CD4-positive, alpha-beta T cell treated with Interleukin-2 at 100 ng/mL for 4 hours (primary cell): ENCODE measurements at places on chromosomes 12 and 14.
A peak's percentile ranks its signal among the peaks of the same experiment; 100 is the strongest.

GRCh38 chr12:102876883-102877282, 40.2 kb downstream of the PAH start:
- DNase-seq, result no peak

- DNase-seq, result no peak
Measured at GRCh38 chr14:35286003-35286600, 6.1 kb upstream of the PSMA6 start.

GRCh38 chr12:57111031-57111734, at the start of gene STAT6:
STAT6 (minus strand) TSS chr12:57111362; CDS start chr12:57108278, 3,084 bp downstream.
- DNase-seq, result peak; percentile 87

GRCh38 chr12:24479131-24479530, 469.8 kb downstream of the BCAT1 start:
- no peak for DNase-seq

- DNase-seq, result no peak
Measured at GRCh38 chr14:89855961-89856656, 98.4 kb downstream of the EFCAB11 start.

DNA sequence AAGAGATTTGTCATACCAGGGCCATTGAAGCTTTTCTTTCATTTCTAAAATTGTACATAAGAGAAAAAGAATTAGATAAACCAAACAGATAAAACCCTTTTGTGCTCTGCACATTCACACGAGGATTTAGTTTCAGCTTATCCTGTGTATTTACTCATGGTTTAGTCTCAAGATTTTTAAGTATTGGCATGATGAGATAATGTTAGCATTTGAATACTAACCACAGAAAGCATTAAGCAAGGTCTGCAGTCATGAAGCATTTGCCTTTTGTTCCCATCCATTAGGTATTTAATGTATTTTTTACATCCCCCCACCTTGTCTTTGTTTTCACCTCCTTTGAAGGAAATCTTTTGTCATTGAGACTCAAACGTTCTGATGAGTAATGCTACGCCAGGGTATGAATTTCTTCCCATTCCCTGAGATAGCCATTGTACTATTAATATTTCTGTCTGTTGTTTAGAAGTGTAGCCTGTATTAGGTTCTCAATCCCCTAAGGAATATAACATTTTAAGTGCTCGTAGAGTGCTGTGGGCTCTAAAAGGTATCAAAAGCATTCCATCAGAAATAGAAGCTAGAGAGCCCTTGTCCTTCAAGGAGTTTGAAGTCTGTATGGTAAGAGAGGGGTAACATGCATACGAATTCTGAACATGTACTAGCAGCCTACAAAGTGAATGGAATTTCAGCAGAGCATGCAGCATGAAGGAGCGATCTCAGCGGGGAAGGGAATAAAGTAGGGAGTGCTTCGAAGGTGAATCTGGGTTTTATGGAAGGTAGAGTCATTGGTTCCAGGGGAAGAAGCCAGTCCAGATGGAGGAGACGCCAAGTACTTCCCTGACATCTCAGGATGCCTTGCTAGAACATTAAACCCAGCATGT, 22.3 kb downstream of the CRADD start:
- DNase-seq, result no peak

DNA sequence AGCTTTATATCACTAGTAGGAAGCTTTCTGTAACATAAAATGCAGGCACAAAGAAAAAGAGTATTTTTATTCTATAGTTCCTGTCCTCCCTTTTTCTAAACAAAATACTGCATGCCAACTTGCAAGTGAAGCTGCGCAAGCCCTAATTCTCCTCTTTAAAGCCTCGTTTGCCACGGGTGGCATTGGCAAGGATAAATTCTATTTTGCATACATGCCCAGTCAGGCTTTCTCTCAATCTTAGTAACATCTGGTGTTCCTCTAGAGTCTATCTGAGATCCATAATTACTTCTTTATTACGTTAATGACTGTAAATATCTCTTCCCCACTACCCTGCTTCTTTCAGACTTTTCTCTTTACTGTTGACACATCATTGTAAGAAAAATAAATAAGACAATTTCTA, 97.1 kb upstream of the DAAM1 start:
- DNase-seq, result no peak

DNA sequence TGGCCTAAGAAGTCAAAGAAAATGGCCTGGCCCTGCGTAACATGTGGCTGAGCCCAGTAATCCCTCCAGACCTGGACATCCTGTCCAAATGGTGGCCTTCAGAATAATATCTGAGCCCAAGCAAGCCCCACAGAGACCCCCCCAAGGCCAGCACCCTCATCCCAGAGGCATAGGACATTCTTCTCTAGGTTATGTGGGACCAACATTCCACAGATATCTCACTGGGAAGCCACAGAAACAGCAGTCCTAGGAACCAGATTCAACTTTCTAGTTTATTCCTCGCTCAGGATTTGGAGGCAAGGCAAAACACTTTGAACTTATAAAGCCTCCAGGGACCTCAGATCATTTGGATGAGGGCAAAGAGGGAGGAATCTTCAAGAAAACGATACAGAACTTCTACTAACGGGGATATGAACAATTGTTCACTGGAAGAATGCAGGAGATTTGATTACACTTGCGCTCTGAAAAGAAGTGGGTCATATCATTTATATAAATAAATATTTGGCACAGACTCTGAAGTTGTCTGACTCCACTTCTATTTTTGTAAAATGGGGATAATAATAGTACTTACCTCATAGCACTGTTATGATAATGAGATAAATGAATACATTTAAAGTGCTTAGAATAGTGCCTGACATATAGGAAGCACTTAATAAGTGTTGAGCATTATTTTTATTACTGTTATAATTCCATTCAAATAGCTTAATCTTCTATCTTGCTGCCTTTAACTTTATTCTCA, 171.5 kb downstream of the NUAK1 start:
- no peak for DNase-seq

GRCh38 chr12:6534945-6535696, 804 bp downstream of the GAPDH start:
- DNase-seq, result peak; percentile 78

- no peak for DNase-seq
Measured at GRCh38 chr12:1864456-1864855, 44.1 kb downstream of the LRTM2 start.

GRCh38 chr14:95440951-95441350, 75.5 kb downstream of the SYNE3 start:
- DNase-seq, result no peak

DNA sequence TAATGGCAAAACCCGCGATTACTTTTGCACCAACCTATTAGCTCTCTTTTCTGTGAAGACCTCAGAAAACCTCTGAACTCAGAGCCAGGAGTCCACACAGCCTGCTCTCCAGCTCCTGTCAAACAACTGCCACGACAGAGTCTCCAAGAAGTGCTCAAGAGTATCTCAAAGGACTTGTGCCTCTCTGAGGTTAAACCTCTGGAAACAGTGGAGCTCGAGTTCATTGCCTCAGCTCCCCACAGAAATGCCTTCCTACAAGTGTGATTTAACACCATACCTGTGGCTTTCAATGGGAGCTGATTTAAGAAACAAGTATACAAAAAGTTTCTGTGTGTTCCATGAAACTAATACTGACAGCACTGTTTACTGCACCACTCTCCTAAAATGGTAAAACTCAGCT, 20.1 kb downstream of the ACTN1 start:
- DNase-seq, result no peak

- peak; percentile 56 for DNase-seq
Measured at GRCh38 chr12:46267825-46268582, 839 bp downstream of the SLC38A1 start.
